Right ventricle myocardium superior (tissue), 1 donor: ENCODE measurements at places on chromosomes 4 and X. TPM values are rescaled to one million over a fixed set of nuclear protein-coding genes. Genes with fewer than 3 reads are reported as not detected.

UGT2B7 gene
- not detected for total RNA-seq

SLC6A14 gene
- not detected for total RNA-seq

SPATA18 gene
- total RNA-seq: 2.5 TPM

NKX6-1 gene
- total RNA-seq: not detected

PCDH11X gene
- 0.11 TPM for total RNA-seq

CXXC4 gene
- 4.7 TPM for total RNA-seq

DNA sequence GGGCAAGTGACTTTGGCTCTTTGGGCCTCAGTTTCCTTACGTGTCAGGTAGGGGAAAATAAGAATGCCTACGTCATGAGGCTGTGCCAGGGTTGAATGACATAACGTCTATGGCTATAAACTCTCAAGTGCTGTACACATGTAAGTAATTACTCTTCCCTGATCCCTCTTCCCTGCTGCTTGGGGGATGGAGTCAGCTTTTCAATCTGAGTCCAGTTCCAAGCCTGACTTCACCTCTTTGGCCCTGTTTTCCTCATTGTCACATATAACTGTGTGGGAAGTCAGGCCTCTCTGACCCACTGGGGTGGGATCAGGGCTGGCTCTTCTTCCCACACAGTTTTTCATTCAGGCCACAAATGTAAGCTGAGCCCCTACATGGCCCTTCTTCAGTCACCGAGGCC lies 11.4 kb upstream of the CITED1 start:
- no peak for DNase-seq

- DNase-seq: no peak
Measured at GRCh38 chr4:143404555-143404954, 67.9 kb downstream of the GAB1 start.

- no peak for DNase-seq
Measured at GRCh38 chr4:13917015-13917414, 289.5 kb upstream of the BOD1L1 start.

DNA sequence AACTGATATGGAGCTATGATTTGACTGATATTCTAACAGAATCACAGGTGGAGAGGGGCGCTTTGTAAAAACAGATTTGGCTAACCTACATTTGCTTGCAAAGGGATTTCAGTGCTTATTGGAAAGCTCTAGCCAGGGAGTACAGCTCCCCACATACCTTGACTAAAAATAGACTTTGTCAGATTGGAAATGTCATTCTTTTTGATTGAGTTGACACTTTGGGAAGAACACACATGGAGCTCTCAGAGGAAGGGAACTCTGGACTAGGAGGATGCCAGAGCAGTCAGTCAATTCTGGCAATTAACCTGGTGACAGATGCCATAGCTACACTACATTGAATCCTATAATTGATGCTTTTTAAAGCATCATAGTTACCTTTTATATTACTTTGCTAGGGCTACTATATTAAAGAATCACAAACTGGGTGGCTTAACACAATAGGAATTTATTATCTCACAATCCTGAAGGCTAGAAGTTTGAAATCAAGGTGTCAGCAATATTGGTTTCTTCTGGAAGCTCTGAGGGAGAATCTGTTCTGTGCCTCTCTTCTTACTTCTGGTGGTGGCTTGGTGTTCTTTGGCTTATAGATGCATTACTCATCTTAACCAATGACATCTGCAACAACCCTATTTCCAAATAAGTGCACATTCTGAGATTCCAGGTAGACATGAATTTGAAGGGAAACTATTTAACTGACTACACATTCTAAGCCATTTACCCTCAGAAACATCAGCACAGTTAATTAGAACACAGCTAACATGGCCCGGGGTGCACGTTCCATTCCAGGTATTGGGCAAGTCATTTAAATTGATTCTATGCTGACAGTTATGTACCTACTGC lies 8.4 kb upstream of the HERC3 start:
- no peak for DNase-seq

DNA sequence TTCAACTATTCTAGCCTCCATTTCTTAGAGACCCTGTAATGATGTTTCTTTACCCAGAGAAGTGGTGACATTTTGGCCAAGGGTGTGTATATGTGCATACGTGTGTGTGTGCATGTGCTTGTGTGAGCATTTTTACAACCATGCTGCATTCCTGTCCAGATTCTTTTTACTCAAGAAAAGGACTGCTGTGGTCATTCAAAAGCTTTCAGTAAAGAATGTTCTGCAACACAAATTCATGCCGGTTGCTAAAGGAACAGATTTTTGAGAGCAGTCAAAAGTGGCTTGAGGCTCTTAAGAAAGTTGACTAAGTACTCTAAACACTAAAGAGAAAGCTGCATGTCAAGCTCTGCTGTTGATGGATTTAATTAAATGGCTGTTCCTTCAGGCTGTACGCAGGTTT lies 65.0 kb upstream of the FMR1 start:
- no peak for DNase-seq

DNA sequence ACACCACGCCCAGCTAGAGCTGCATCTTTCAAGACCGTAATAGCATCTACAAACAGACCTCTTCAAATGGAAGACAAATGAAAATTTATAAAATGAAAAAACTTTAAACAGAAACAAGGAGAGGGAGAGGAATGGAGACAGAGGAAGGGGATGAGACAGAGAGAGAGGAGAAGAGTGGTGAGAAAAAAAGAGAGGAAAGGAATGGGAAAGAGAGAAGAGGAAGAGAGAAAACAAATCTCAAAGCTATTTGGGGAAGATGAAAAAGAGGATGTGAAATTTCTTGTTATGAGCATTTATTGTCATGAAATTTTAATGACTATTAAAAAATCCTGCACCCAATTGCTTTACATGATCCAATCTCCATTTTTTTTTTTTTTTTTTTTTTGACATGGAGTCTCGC lies 726.9 kb downstream of the GRID2 start:
- no peak for DNase-seq

GRCh38 chr4:150585611-150586010 lies 3.7 kb downstream of the MAB21L2 start:
- DNase-seq: no peak

DNA sequence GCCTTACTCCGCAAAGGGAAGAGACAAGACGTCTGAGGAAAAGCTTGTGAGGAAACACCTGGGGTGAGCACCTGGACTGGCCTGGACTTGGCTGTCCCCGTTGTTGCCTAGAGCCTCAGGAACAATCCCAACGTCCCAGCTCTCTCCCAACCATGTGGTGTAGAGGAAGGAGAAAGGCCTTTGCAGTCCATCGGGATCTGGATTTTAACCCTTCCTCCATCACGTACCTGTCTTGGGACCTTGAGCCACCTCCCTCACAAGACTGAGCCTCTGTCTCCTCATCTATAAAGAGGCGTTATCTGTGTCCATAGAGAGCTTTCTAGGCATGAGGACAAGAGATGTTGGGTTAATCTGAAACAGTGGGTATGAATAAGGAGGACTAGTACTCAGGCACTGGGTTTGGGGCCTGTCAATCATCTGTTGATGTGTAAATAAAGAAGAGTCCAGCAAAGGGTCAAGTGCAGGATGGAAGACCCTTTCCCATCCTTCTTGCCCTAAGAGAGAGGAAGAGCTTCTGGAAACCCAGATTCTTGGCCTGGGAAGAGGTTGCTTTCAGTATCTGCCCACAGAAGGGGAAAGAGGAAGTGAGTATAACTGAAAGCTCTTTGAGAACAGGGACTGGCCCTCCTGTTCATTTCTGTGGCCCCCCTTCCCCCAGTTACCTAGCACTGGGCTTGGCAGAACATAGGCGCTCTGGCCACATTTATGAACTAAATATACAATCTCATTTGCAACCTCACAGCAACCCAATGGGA lies 137.1 kb downstream of the PJA1 start:
- no peak for DNase-seq

- no peak for DNase-seq
Measured at GRCh38 chr4:4426511-4427120, 39.7 kb downstream of the NSG1 start.

DNA sequence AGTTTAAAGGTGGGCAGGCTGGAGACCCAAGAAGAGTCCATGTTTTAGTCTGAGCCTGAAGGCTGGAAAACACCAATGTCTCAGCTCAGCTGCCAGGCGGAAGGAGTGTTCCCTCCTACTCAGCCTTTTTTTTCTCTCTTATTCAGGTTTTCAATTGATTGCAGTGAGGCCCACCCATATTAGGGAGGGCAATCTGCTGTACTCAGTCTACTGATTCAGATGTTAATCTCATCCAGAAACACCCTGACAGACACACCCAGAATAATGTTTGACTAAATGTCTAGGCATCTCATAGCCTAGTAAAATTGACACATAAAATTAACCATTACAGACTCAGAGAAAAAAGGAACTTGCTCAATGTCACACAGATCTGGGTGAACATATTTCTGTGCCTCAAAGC lies 347.1 kb downstream of the GBA3 start:
- no peak for DNase-seq

DNA sequence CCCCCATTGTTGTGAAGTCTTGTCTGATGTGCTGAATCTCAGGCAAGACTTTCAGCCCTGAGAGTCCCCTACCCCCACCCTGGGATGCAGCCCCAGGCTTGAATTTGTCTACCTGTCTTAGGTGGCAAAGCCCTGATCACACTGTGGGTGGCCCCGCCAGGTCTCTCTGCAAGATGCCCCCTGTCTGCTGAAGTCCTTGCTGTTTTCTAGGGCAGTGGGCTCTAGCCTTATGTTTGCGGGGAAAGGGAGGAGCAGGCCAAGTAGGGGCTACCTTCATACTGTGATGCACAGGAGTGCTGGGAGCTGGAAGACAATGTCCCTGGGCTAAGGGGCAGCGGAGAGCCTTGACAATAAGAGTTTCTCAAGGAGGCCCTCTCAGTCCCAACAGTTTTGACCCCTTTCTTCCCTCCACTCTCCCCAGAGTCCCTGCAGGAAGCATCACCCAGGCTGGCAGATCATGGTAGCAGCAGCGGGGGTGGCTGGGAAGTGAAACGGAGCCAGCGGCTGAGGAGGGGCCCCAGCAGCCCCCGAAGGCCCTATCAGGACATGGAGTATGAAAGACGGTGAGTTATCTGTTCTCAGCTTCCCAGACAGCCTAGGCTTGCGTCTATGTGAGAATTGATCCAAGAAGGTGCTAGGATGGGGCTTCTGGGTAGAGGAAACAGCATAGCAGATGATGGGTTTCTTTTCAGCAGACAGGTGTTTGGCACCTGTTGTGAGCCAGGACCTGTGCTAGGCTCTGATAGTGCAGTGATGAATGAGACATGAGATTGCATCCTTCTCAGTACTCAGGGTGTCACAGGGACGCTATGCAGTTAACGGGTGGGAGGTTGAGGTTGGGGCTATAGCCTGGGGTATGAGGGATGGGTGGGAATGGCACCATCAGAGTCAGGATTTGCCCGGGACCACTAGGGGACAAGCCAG lies 2.2 kb downstream of the RBM10 start:
- no peak for DNase-seq

- no peak for DNase-seq
Measured at GRCh38 chrX:34578237-34578636, 78.8 kb downstream of the TMEM47 start.

DNA sequence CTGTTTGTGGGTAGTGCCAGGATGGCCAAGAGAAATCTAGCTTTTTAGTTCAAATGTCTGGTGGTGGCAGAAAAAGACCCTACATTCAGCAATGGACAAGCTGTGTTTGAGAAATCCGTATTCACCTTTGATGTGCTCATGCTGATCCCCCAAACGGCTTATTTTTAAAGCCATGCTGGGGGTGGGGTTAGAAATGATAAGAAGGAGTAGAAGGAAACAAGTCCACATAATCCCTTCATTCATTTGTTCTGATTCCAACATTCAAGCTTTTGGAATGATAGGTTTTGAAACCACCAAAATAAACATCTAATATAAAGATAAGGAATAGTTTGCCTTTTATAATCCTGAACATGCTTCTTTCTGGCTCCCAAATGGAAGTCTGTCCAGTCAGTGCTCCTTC lies 92.0 kb upstream of the DKK2 start:
- DNase-seq: no peak

GRCh38 chr4:87026800-87027495 lies 92.1 kb downstream of the AFF1 start:
- no peak for DNase-seq

- peak; percentile 47 for DNase-seq
Measured at GRCh38 chr4:147590249-147590920, 26.8 kb upstream of the TMEM184C start.

- DNase-seq: no peak
Measured at GRCh38 chrX:123361371-123361770, 177.3 kb downstream of the GRIA3 start.

DNA sequence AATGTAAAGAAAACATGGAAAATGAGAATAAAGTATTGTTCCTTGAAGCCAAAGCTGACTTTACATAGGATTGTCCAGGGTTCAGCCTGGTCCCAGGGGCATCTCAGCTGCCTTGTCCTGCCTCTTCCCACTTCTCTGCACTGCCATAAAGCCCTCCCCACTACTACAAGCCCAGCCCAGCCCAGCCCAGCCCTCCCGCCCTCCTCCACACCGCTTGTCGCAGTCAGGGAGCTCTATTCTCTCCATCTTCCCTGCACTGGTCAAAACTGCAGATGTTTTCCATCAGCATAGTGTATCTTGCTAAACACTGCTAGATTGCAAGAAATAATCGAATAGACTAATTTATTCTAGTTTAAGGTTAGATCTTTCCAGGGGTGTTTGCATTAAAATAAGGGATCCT lies 100.3 kb downstream of the TENM3 start:
- DNase-seq: no peak

DNA sequence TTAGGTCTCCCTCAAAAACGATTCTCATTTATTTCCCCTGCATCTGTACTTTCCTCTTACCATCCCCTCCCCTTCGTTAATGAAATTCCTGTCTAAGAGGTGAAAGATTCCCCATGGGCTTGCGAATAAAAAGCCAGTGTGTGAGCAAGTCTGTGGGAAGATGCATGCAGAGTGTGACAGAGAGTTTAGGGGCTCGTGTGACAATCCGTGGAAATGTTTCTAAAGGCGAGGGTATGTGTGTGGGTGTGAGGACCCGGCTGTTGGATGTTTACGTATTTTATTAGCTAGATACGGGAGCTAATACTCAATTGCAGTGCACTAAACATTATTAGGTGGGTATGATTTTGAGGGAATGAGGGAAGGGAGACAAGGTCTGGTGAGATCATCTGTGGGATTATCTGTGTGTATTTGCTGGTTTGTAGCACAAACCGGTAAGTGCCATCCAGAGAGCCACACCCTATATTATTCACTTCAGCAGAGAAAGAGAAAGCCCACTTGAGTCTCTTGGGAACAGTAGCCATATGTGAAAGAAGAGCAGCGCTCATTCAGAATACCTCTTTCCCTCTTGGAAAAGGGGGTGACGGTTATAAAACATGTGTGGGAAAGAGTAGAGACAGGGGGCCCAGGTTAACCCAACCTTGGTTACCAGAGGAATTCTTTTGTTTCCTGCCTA lies 893 bp upstream of the HOPX start:
- no peak for DNase-seq

- DNase-seq: no peak
Measured at GRCh38 chrX:51837451-51837850, 56.0 kb upstream of the MAGED1 start.

- no peak for DNase-seq
Measured at GRCh38 chr4:125626946-125627345, 312.2 kb downstream of the FAT4 start.

GRCh38 chr4:172543249-172543648 lies 625.4 kb upstream of the GALNT7 start:
- DNase-seq: no peak
